ENCODE measurements at places on chromosomes 5 and 9. TPM values are rescaled to one million over a fixed set of nuclear protein-coding genes. Genes with fewer than 3 reads are reported as not detected.

DNA sequence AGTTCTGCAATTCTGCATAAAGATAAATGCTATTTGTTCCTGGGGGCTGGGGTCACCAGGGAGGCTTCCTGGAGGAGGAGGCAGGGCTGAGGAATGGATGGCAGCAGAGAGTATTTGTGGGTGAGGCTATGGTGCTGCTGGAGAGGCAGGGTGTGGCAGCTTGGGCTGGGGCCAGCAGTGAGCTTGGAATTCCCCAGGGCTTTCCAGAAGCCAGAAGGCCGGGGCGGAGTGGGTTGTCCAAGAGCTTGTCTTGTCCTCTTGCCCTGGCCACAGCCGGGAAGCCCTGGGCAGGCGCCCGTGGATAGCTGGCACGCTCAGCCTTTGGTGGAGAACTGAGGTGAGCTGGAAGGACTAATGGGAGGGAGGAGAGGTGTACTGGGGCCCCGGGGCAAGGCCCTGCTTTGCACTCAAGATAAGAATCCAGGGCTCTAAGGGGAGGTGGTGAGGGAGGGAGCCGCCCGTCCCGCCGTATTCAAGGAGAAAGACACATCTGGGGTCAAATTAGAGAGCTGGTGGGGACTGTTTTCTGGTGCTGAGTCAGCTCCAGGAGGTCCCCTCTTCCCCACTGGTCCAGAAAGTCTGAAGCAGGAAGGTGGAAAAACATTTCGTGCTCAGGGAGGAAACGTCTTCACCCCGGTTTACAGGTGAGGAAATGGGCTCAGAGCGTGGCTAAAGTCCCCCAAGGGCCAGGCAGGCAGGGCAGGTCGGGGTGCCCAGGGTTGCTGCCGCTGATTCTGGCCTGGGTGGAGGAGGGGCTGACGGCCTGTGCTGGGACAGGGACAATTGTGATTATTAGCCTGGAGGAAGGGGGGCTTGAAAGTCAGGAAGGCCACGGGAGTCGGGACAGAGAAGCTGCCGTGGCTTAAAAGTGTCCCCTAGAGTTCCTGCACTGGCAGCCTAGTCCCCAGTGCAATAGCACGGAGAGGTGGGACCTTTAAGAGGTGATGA is 26.9 kb upstream of the CNOT6 start:
- no peak for DNase-seq

DNA sequence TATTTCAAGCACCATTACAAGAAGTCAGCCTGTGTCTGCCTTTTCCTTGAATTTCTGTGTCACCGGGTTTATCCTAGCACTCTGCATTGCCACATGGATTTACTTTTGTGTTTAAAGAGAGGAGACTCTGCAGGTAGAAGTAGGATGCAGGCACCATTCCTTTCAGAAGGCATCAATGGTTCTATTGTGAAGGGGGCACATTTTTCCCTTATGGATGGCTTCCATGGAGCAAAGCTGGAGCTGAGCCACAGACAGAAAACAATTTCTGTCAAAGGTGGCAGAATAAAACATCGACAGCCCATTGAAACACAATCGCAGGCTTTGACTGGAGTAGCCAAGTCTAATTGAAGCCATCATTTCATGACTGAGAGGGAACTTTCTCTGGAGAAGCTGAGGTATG is 288.0 kb upstream of the ANKH start:
- DNase-seq: no peak

- peak; percentile 54 for DNase-seq
Observed at GRCh38 chr9:35615981-35616680, 2.1 kb downstream of the CD72 start.

- DNase-seq: no peak
Observed at GRCh38 chr9:98240475-98240874, 15.0 kb downstream of the TBC1D2 start.

GRCh38 chr5:166356096-166356495 is 1935.3 kb upstream of the WWC1 start:
- DNase-seq: no peak

Gene SGCD
- 32.9 TPM for total RNA-seq
